Diencephalon (tissue), 1 donor: ENCODE measurements at places on chromosomes 11 and 22. TPM values are rescaled to one million over a fixed set of nuclear protein-coding genes. Genes with fewer than 3 reads are reported as not detected.

MUC2 gene
- total RNA-seq = not detected

PITPNM1 gene
- total RNA-seq = 81.7 TPM

ISX gene
- total RNA-seq = not detected

HSCB gene
- total RNA-seq = 6.9 TPM

LRRC74B gene
- 0.46 TPM for total RNA-seq

TSPAN32 gene
- 0.69 TPM for total RNA-seq

OR56A1 gene
- total RNA-seq = 0.23 TPM

KDM4E gene
- not detected for total RNA-seq

DGAT2 gene
- total RNA-seq = 7.2 TPM

RASD2 gene
- total RNA-seq = 6.0 TPM

SART1 gene
- total RNA-seq = 28.6 TPM

TMEM191C gene
- 6.0 TPM for total RNA-seq

OR4A16 gene
- total RNA-seq = not detected

NDUFC2 gene
- 147 TPM for total RNA-seq

CRYBB2 gene
- total RNA-seq = not detected

DERL3 gene
- total RNA-seq = 1.6 TPM

SNRPD3 gene
- total RNA-seq = 122 TPM

GALNT18 gene
- 23.5 TPM for total RNA-seq

C11orf65 gene
- total RNA-seq = 1.6 TPM

SMDT1 gene
- total RNA-seq = 19.1 TPM

MLC1 gene
- total RNA-seq = 74.5 TPM

RIMBP3B gene
- total RNA-seq = 1.2 TPM

GSTT4 gene
- total RNA-seq = not detected

PKDREJ gene
- under 0.01 TPM for total RNA-seq

FXYD6 gene
- total RNA-seq = 164 TPM

NXPE4 gene
- total RNA-seq = not detected

SOX10 gene
- total RNA-seq = 6.2 TPM

GGT5 gene
- 1.6 TPM for total RNA-seq

SHANK2 gene
- 44.1 TPM for total RNA-seq

COMMD9 gene
- total RNA-seq = 68.3 TPM

TRIM66 gene
- total RNA-seq = 7.8 TPM

LSP1 gene
- total RNA-seq = 1.2 TPM

KCNJ5 gene
- 4.4 TPM for total RNA-seq

OR5P2 gene
- total RNA-seq = 0.23 TPM

MARK2 gene
- 18.2 TPM for total RNA-seq

DKK3 gene
- 477 TPM for total RNA-seq

IRAG1 gene
- total RNA-seq = 3.7 TPM

YPEL1 gene
- total RNA-seq = 48.4 TPM

GGTLC2 gene
- not detected for total RNA-seq

LDLRAD3 gene
- total RNA-seq = 67.6 TPM

SLC5A12 gene
- total RNA-seq = 0.46 TPM

CBLIF gene
- total RNA-seq = not detected
